ENCODE measurements at places on chromosomes 6 and 20.

- peak; percentile 2 for DNase-seq
Observed at GRCh38 chr20:826695-827323, 6.7 kb upstream of the FAM110A start.

DNA sequence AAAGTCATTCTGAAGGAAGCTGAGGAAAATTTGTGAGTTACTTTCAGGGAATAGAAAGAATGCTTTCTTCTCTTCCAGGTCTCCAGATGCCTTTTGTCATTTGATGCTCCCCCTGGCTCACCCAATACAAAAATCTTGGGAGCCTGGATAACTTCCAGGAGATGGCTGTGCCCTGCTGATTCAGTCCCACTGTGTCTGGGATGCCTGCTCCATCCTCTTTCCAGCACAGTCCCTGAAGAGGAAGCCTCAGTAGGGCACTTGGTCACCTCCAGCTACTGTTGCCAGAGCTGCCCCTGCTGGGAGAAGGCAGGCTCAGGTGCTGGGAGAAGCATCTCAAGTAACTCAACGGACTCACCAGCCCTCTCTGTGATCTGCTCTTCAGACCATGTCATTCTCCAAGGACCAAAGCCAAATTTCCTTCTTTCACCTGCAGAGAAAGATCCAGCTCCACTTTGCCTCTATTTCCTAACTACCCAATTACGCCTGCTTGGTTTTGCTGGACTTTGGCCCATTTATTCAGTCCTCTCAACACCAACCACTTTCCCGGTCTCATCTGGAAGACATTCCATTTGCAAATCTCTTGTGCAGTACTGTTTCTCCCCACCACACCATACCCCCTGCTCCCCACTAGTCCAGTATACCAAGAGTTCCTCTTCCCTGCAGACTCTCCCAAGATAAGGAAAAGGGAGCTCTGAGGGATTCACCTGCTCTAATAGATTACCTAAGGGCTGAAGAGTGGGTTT, 53.3 kb downstream of the SLC23A2 start:
- DNase-seq: no peak

DNA sequence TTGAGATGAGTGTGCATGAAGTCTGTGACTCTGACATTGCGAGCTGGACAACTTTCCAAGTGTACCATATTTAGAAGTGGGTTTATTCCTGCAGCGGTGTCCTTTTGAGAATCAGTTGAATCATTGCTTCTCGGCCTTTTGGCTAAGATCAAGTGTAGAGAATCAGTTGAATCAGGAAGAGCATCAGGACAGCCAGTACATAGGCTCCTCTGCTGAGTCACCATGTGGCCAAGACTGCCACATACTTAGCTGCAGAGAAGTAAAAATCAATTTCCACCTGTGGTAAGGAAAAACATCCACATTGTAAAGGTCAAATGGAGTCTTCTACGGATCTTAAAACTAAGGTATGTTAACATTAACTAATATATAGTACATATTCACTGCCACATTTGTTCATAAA, 428.4 kb upstream of the MARCKS start:
- DNase-seq: no peak

- peak; percentile 91 for DNase-seq
Observed at GRCh38 chr20:47493175-47493962, 8.3 kb upstream of the NCOA3 start.

DNA sequence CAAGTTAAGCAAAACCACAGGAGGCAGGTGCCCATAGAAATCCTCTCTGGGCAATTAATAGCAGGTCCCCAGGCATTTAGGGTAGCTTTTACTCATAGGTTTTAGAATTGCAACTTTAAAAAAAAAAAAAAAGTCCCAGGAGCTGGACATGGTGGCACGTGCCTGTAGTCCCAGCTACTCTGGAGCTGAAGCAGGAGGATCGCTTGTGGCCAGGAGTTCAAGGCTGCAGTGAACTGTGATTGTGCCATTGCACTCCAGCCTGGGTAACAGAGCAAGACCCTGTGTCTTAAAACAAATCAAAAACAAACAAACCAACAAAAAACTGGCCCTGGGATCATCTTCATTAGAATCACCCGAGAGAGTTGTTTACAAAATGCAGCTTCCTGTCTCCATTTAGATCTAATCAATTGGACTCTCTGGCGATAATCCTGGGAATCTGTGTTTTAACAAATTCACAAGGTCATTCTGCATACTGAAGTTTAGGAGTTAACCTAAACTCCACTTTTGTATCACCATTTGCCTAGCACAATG, 131.8 kb upstream of the AKAP12 start:
- DNase-seq: no peak

DNA sequence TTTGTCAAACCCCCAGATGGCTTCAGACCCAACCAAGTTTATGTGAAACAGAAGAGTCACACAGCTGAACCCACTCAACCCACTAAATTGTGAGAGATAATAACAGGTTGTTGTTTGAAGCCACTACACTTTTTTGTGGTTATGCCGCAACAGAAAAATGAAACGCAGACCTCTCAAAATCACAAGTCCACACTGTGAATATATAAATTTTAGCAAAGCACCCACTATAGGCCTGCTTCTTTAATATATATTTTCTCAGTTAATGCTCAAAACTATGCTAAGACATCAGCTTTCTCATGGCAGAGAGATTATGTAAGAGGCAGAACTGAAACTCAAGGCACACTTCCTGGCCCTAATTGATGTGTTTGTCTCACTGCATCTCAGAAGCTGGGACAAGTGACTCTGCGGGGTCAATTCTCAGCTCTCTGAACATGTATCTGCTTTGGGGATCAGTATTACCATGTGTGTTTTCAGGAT, 27.7 kb downstream of the MAP3K5 start:
- DNase-seq: no peak

DNA sequence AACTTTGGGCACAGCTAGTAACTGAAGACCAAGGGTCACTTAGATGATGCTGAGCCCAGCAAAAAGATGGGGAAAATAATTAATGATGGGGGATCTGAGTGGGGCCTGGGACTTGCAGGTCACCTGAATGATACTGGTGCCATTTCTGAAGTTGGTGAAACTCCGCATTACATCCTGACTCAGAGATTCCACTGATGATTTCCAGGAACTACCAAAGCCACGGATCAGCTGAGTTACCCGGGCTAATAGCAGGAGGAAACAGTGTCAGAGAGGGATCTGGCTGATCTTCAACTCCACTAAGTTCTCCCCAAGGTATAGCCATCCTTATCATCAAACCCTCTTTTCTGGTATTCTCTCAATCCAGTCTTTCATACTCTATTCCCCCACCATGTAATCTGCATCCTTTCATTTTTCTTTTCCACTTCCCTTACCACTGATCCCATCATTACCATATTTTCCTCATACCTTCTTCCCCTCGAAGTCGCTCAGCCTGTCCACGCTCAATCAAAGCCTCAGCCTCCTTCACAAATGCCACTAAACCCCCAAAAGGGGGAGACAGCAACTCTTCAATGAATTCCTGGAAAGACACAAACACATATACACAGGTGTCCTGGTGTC, 20.2 kb downstream of the VPS52 start:
- no peak for DNase-seq

DNA sequence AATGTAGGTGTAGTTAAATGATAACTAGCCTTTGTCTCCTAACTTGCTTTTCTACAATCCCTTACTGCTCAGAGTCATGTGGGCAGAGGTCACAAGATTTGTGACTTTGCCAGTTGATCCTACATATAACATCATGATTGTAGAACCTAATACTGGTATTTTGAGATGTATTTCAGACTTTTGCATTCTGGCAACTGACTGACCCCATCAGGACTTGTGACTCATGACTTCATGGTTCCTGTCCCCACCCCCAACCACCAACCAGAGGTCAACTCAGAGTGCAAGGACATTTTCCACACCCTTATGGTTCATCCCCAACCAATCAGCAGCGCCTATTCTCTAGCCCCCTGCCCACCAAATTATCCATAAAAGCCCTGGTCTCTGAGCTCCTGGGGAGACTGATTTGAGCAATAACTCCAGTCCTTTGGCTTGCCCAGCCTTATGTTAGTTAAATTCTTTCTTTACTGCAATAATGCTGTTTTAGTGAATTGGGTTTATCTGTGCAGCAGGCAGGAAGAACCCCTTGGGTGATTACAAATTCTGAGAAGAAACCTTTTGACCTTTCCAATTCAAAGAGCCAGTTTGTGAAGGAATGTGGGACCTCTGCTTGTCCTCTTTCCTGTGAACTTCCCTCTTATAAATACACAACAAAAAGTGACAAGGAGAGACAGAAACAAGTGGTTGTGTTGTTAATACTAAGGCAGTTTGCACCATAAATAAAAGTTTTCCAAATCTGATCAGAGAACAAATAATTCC, 588.7 kb downstream of the UTRN start:
- no peak for DNase-seq

GRCh38 chr6:135224037-135224647, 43.0 kb downstream of the MYB start:
- DNase-seq: no peak

GRCh38 chr6:96015518-96016333, at the start of gene FUT9:
FUT9 (plus strand) TSS chr6:96015974; CDS start chr6:96203156, 187,182 bp downstream.
- no peak for DNase-seq

DNA sequence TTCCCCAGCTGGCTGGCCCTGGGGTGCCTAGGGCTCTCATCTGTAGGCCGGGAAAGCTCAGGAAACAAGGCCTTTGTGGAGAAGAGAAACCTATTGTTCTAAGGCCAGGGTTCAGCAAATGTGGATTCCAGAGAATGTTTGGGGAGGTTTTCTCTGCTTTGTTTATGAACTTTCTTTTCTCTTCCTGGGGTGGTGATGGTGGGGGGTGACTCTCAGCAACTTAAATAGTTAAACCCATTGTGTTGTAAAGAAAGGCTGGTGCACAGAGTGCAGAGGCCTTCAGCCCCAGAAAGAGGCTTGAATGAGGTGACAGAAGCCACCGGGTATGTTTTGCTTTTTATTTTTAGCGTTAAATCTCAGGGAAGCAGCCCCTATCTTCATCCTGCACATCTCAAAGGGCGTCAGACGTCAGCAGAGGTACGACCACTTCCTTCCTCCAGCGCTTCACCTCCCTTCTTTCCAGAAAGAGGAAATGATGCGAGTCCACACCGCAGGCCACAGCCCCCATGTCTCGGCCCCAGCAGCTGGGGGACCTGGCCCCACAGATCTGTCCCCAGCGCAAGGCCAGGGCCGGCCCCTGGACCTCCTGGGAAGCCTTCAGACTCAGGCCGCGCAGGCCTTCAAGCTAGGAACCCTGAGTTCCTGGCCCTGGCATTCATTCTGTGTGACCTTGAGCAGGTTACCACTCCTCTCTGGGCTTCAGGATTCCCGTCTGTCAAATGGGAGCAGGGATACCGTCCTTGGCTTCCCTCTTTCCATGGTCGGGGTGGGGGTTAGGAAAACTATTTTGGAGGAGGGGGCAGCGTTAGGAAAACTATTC, 605 bp upstream of the PPP1R16B start:
- DNase-seq: no peak

GRCh38 chr6:73734832-73735453, 38.9 kb downstream of the CD109 start:
- no peak for DNase-seq

DNA sequence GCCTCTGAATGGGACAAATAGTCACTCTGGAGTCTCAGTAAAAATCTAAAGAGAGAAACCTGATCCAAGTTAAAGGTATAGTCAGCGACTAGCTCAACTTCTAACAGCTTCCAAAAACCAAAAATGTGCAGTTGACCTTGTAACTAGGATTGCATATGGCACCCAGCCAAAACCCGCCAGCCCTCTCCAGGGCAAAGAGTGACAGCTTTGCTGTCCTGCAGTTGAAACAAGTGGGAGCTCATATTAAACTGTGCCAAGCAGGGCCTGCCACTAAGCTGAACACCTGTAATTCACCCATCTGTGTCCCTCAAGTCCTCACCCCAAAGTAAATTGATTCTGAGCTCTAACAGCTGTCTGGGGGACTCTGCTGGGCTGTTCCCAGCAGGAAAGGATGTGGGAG, 695.3 kb downstream of the MAFB start:
- DNase-seq: peak; percentile 24

GRCh38 chr20:17357238-17357637, 130.4 kb downstream of the PCSK2 start:
- DNase-seq: no peak

DNA sequence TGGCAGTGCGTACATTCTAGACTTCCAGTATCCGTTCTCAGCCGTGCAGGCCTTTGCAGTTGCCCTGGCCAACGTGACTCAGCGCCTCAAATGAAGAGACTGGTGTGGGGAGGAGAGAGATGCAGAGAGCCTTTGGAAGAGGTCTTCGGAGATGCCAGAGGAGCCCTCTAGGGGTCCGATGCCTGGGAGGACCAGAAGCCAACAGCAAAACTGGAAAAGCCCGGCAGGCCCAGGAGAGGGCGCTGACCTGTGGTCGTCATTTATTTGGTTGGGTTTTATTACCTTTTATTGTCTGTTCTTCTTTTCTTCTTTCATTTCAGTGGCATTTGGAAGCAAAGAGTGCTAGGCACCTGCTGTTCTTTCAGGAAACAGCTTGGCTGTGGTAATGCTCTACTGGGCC, 53.3 kb upstream of the TMEM181 start:
- no peak for DNase-seq

DNA sequence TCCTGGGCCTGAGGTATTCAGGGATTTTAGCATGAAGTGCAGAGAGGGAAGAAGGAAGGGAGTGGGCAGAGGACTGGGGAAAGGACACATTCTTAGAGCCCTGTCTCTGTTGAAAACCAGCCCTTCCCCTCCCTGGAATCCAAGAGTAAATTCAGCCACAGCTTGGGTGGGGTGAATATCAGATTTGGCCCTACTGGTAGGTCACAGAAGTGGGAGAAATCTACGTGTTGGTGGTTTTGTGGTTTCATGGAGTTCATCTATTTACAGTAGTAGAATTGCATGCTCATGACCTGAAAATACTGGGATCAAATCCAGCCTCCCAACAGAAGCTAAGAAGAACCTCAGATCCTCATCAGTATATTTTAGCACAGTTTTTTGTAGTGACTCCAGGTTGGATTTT, 404.4 kb downstream of the BMP2 start:
- DNase-seq: no peak

- DNase-seq: no peak
Observed at GRCh38 chr20:32444474-32445220, 86.5 kb downstream of the ASXL1 start.

GRCh38 chr6:98847779-98848538, 13.6 kb downstream of the POU3F2 start:
- DNase-seq: no peak

- DNase-seq: no peak
Observed at GRCh38 chr6:134114918-134115714, 62.7 kb upstream of the SLC2A12 start.

- DNase-seq: no peak
Observed at GRCh38 chr6:33894438-33894837, 90.6 kb upstream of the MLN start.

DNA sequence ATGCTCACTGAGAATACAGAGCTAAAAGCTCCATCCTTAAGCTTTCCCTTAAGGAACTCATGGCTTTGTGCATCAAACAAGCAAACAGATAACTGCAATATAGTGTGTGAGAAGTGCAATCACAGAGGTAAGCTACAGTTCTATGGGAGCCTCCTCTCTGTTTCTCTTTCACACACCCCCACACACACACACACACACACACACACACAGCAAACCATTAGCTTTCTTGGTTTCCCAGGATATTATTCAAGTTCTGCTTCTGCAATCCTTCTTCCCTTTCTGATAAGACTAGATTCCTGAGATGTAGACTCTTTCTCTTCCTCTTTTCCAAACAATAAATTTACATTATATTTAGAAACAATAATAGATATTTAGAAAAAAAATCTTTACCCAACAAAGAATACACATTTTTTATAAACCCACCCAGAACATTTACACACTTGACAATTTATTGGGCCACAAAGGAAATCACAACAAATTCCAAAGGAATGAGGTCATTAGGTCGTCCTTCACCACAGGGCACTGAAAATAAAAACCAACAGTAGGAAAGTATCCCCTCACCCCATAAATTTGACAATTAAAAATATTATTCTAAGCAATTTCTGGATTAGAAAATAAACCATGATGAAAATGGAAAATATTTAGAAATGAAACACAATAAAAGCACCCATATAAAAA, 9.3 kb upstream of the GFOD1 start:
- DNase-seq: no peak
